ENCODE measurements at places on chromosomes 7 and 10. TPM values are rescaled to one million over a fixed set of nuclear protein-coding genes. Genes with fewer than 3 reads are reported as not detected.

- DNase-seq: peak; percentile 30
Observed at GRCh38 chr7:94656925-94657731, 1.2 kb upstream of the SGCE start.

FAM13C gene
- polyA plus RNA-seq: 1.2 TPM

AGR2 gene
- polyA plus RNA-seq: 420 TPM

GRCh38 chr10:35961501-35961900 is 319.4 kb upstream of the FZD8 start:
- DNase-seq: no peak

DNA sequence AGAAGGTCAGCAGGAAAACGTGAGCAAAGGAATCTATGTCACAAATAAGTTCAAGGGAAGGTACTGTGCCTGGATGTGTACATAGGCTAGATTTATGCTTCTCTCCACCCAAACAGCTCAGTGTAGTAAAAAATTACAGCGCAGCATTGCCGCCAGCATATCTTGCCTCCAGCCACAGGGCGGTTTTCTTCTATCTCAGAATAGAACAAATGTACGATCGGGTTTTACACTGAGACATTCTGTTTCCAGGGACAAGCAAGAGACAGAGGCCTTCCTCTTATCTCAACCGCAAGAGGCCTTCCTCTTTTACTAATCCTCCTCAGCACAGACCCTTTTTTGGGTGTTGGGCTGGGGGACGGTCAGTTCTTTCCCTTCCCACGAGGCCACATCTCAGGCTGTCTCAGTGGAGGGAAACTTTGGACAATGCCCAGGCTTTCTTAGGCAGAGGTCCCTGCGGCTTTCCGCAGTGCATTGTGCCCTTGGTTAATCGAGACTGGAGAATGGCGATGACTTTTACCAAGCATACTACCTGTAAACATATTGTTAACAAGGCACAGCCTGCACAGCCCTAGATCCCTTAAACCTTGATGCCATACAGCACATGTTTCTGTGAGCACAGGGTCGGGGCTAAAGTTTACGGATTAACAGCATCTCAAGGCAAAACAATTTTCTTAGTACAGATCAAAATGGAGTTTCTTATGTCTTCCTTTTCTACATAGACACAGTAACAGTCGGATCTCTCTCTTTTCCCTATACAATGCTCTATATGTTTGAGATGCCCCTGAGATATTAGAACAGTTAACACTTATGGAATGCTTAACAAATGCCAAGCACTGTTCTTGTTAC is 11.6 kb upstream of the ABHD11 start:
- DNase-seq: no peak

GRCh38 chr7:134255814-134256213 is 60.9 kb downstream of the SLC35B4 start:
- no peak for DNase-seq

- no peak for DNase-seq
Observed at GRCh38 chr10:42543840-42544372, 94.5 kb downstream of the ZNF33B start.

- DNase-seq: no peak
Observed at GRCh38 chr7:105206985-105207384, 181.7 kb downstream of the SRPK2 start.

POLL gene
- polyA plus RNA-seq: 16.6 TPM

- peak; percentile 45 for DNase-seq
Observed at GRCh38 chr7:130207642-130208041, at the start of gene SSMEM1. SSMEM1 (plus strand) TSS chr7:130207860; CDS start chr7:130207911, 51 bp downstream.

GRCh38 chr7:1943326-1943725 is 273.2 kb downstream of the ELFN1 start:
- no peak for DNase-seq

Measured in lung (tissue), 17 donors.